ENCODE measurements at places on chromosomes 12 and 14.

- DNase-seq: no peak
Observed at GRCh38 chr14:83162361-83162929, 1628.8 kb upstream of the SEL1L start.

DNA sequence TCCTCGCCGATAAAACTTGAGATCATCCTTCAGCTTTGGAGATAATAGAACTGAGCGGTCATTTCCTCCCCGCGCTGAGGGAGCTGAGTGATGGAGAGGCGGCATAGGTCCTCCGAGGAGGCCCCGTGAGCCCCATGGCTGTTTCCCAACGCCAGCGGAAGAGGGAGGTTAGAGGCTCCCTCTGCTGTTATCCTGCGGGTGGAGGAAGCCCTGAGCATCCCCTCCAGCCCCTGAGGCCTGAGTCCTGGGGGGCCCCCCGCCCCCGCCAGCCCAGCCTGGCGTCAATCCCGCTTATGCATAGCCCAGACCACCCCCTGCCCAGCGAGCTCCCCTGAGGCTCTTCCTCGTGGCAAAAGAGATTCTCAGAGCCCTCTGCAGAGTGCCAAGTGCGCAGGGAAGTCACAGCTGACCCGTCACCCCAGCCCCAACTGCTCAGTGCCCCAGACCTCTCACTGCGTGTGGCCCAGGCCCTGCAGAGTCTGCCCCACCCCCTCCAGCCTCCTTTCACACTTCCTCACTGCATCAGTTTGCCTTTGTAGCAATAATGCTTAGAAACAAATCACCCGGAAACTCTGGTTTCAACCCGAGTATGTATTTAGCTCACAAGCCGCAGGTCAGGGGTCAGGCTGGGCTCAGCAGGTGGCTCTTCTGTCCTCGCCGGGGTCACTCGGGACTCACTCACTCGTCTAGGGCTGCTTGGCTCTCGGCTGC, 44.7 kb upstream of the GALNT9 start:
- DNase-seq: peak; percentile 86

DNA sequence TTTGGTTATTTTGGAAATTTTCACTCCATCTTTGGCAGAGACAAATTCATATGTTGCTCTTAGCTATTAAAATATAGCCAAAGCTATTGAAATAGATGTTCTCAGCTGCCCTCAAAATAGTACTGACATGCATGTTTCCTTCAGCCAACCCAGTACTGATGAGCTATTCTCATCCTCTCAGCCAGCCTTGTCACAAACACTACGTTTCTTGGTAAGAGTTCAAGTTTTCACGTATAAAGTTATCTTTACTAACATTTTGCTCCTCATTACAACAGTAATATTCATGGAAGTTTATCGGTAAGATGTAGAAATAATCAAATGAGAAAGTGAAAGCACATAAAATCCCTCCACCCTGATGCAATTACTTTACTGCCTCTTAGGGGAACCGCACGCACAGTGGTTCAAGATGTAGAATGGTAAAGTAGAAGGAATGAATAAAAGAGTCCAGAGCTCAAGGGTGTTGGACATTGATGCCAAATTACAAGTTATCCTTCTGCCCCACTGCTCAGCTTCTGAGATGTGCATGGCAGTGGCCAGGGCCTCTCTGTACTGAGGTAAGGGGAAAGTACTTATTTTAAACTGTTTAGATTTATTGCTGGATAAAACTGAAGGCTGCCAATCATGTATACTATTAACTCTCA, 20.7 kb downstream of the GCH1 start:
- DNase-seq: no peak

DNA sequence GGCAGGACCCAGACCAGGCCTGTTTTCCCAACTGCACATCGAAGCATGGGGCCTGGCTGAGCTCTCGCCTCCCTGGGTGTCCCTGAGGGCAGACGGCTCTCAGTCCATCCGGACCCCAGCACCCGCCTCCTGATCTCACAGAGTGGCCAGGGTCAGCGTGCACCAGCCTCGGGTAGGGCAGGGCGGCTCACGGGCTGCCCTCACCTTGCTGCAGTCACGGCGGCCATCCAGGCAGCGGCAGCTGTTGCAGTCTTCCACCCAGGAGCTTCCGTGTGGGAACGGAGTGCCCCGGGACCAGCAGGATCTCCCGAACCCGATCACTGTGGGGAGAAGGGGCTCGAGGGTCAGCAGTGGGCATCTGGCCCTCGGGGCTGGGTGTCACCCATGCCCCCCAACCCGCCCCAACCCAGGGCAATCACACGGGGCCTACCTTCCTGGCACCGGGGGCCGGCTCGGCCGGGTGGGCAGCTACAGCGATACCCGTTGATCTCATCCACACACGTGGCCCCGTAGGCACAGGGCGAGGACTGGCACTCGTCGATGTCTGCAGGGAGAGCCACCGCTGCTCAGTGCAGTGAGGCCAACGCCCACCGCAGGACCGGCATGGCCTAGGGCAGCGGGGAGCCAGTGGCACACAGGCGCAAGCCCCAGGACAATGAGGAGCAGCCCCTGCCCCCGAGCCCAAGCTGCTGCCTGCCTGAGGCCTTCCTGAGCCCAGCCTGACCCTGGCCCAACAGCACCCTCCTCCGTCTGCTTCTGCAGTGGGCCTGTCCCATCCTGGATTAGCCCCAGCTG, 22.2 kb downstream of the JAG2 start:
- DNase-seq: no peak

- DNase-seq: no peak
Observed at GRCh38 chr12:71397433-71397954, 42.1 kb upstream of the LGR5 start.

GRCh38 chr12:23354800-23355199, 594.7 kb downstream of the SOX5 start:
- no peak for DNase-seq

DNA sequence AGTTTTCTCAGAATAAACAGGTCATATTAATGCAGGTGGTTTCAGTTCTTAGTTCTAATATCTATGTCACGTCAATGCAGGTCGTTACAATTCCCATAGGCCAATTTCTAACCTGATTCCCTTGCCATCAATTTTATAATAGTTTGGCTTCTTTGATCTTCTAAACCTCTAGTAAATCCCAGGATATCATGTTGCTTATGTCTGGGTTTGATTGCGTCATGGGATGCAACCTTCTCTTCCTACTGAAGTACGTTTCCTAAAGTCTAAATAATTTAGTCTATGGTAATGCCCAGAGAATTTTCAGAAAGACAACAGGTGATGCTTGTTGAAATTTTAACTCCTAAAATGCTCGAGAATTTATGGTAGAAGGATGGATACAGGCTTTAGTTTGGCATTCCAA, 19.2 kb downstream of the TAS2R7 start:
- no peak for DNase-seq

GRCh38 chr12:7555752-7556151, 52.2 kb upstream of the CD163 start:
- peak; percentile 69 for DNase-seq

DNA sequence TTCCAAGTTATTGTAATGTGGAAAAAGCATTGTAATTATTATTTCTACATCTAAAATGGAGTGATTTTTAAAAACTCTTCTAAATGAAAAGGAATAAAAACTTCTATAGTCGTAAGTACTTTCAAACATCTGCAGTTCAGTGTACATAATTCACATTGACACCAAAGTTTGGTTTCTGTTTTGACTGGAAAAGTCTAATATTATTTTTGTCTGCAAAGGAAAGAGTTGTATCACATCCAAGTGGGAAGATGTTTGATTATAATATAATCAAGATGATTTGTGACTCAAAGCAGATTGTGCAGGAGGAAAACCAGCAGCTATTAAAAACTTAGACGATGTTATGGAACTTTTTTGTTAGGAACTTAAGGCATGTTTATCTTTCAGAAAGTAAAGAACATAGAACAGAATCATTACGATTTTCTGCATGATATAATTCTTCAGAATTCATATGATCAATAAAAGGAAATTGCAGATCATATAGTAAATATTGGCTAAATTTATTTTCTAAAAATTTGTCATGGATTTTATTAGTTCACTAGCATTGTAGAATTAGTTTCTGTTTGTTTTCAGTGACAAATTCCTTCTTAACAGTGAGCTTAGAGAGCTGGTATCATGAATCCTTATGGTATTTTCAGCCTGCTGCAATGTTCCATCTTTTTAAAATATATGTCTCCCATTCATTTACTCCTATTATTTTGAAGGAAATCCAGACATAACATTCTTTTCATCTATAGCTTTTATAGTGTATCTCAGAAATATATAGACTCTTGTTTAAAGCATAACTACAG, 145.8 kb downstream of the MIPOL1 start:
- DNase-seq: no peak

GRCh38 chr12:29782285-29782870, 1.4 kb downstream of the TMTC1 start:
- DNase-seq: peak; percentile 68

GRCh38 chr14:97276573-97276972, 479.4 kb downstream of the VRK1 start:
- DNase-seq: no peak

GRCh38 chr12:4111010-4111409, 162.6 kb upstream of the CCND2 start:
- no peak for DNase-seq

DNA sequence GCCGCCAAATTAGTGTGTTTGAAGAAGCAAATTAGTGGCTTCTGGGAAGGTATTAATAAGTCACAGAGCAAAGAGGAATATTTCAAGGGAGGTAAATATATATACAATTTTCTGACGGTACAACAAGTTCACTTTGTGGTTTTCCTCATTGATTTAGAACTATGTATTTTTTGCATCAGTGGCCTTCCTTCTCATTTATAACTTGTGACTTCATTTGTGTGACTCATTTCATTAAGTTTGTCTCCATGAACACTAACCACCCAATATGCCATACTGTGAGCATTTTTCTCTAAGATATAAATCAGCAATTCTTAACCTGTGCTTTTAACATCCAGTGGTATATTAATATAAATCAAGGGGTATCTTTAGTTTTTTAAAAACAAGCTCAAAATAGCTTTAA, 29.3 kb upstream of the ARHGAP5 start:
- no peak for DNase-seq

DNA sequence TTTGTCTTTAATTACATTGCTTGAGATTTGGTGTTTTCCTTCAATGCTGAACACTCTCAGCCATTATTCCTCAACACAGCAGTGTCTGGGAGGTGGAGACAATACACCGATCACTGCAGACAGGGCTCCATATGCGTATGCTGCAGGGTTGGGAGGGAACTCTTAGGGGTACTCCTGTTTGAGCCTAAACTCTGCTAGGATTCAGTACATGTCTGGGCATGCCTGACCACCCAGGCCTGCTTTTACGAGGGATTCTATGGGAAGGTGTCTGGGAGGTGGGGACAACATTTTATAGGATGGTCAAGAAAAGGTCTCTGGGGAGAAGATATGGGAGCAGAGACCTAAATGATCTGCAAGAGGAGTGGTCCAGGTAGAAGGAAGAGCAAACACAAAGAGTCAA, 34.3 kb downstream of the DHRS2 start:
- DNase-seq: no peak

DNA sequence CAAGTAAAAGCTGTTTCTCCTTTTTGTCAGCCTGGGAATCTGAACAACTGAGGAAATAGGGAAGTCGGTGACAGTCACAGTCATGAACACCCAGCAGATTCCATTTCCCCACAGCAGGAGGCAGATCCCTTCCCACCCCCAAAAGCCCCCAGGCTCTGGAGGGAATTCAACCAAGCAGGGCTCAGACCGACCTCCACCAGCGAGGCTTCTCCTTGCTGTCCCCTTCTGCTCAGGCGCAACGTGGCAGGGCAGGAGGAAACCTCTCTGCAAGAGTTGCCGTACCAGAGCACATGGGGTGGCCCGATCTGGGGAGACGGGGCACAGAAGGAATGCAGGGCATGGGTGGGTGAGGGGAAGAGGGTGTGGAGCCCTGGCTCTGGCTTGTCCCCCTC, 319 bp downstream of the GALNT6 start:
- peak; percentile 82 for DNase-seq

DNA sequence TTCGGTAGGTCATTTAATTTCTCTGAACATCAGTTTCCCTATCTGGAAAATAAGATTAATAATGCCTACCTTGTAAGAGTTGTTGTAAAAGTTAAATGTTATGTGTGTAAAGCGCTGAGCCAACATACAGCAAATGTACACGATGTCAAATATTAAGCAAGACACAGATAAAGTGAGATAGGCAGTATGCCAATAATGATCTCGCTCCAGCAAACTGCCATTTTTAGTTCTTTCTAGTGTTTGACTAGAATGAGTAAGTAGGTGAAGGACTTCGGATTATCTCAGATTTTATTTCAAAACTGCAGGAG, 840 bp downstream of the DHRS7 start:
- DNase-seq: no peak

- no peak for DNase-seq
Observed at GRCh38 chr14:72942934-72943333, 16.7 kb downstream of the DCAF4 start.

- peak; percentile 91 for DNase-seq
Observed at GRCh38 chr12:109277899-109278762, 31.0 kb downstream of the FOXN4 start.

GRCh38 chr12:9759694-9760093, 1.0 kb downstream of the CD69 start:
- no peak for DNase-seq

- DNase-seq: no peak
Observed at GRCh38 chr12:77625441-77625840, 205.3 kb upstream of the NAV3 start.

- DNase-seq: no peak
Observed at GRCh38 chr12:5230861-5231260, 187.2 kb downstream of the KCNA5 start.

DNA sequence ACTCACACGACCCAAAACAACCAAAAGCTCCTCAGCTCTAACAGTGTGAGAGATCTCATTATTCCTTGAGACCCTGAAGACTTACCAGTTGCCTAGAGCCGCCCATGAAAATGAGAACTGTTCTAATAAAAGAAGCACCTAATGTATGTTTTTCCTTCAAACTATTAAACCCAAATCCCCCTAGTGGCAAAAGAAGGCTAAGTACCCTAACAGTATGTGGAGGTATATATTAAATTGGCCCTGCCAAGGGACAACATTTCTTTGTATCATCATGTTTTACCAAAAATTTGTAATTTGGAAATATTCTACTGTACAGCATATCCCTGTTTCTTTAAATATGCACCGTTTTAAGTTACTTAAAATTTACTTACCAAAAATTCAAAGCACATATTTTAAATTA, 38.0 kb upstream of the PPFIA2 start:
- peak; percentile 30 for DNase-seq
